Activated CD4-positive, alpha-beta memory T cell treated with anti-CD3 and anti-CD28 coated beads for 36 hours (primary cell): ENCODE measurements at places on chromosomes 12 and 14.

DNA sequence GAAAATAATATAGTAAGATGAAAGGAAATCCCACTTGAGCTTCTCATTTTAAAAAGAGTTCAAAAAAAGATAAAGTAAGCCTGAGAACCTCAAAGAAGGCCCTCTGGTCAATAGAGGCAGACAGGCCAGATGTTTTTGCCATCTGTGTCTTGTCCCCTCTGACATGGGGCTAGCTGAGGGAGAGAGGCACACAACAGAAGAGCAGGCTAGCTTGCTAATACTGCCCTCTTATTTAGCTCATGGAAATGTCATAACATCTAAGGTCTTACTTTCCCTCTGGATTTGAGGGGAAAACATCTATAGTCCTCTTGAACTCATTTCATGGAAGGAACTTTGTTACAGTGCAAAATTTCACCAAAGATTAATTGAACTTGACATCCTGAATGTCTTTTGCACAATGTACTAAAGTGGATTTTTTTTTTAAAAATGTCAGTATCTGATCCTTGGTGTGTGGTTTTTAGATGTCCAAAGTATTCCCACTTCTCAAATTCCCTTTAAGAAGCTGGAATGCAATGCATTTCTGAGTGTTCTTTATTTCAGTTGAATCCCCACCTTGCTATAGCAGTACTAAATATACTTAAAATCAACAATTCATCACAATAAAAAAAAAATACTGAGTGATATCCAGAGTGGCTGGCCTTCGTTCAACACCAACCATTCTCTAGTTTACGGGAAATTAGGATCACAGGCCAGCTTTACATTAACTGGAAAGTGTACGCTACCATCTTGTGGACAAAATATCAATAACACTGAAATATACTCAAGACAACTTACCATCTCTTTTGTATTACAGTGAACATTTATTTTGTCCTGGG, 176.7 kb downstream of the PAH start:
- DNase-seq, result no peak

GRCh38 chr12:15227004-15227679, 5.9 kb upstream of the RERG start:
- peak; percentile 43 for DNase-seq

DNA sequence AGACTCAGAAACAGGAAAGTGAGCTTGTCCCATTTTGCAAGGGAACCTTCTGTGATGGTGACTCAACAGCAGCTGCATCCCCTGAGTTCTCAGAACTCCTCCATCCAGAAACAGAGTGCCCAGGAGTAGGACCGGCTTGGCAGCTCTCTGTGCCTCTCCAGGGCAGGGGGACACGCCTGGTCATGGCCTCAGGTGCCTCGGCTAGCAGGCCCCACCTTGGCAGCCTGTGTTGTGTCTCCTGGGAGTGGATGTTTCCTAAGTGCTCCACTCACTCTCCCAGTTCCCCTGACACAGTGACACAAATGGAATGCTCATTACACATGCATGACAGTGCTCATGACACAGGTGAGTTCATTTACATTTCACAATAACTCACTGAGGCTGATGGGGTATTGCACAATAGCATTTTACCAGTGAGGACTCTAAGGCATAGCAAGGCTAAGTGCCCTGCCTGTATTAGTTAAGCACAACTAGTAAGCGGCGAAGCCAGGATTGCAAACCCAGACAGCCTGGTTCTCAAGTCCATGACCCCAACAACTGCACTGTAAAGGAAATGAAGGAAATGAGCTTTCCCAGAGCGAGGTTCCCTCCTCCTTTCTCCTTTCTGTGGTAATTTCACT, 47.4 kb downstream of the CALM1 start:
- DNase-seq, result no peak

GRCh38 chr12:26116829-26117715, 7.8 kb downstream of the BHLHE41 start:
- DNase-seq, result no peak

- peak; percentile 87 for DNase-seq
These were observed 261 bp upstream of the RNU7-1 start for GRCh38 chr12:6943389-6943721.

DNA sequence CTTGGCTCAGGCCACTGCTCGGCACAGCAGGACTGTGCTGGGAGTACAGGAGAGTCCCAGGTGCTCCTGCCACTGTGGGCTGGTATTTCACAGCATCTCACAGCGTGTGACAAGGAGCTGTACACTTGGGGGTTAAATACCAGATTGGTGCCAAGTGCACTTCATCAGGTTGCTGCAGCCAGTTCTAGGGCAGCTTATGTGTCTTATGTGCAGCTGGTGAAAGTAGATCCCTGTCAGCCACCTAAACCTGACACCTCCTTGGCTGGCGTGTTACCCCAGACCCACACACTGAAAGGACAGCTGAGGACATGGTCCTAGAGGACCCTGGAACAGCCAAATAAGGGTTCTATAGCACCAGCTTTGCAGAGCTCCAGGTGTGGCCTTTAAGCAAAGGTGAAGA, 18.9 kb downstream of the PLEKHH1 start:
- no peak for DNase-seq

DNA sequence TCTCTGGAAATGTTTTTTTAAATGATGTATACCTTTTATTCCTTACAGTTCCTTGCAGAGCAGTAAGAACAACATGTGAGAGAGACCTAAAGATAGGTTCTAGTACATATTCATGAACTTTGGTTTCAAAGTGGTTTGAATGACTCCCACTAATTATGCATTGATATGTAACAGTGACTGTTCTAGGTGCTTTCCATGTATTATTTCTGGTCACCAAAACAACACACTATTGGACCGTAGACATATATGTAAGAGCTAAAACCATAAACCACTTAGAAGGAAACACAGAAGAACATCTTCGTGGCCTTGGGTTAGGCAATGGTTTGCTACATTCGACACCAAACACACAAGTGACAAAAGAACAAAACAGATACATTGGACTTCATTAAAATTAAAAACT, 37.9 kb downstream of the SOX5 start:
- no peak for DNase-seq

DNA sequence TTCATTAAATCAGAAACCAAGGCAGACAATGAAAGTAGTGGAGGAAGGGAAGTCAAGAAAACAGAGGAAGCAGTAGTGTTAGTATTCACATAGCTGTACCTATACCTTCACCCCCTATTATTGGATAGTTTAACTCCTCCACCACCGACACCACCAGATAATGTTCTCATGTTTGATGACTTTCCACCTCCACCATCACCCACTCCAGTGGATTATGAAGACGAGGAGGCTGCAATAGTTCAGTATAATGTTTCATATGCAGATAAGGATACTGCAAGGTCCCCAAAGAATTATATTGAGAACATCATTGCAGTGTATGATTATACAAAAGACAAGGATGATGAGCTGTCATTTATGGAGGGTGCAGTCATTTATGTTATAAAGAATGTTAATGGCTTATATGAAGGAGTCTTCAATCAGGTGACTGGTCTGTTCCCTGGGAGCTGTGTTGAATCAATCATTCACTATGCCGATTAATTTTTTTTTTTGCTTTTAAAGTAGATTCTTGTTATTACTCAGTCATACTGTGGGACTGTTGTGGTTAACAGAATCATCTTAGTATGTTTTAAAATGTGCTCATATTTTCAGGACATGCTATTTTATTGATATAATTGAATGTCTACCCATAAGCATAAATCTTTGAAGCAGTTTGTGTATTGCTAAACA, 32.2 kb upstream of the KTN1 start:
- no peak for DNase-seq

DNA sequence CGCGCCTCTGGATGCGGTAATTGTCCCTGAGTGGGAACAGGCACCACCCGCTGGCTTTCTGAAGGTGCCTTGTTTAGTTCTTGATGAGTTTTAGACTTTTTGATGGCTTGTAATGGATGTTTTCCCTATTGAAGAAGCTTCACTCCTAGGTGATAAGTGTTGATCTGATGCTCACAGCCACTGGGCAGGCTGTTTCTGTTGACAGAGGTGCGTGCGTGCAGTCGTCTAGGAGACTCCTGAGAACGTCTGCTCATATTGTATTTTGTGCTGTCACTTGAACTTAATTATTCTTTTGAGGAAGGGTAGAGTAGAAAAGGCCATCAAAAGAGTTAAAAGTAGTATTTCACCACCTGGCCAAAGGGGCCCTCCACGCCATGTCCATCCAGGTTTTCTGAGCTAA, 70.5 kb downstream of the EP400 start:
- no peak for DNase-seq

- no peak for DNase-seq
These were observed 504 bp downstream of the WNT5B start for GRCh38 chr12:1629338-1630132.

DNA sequence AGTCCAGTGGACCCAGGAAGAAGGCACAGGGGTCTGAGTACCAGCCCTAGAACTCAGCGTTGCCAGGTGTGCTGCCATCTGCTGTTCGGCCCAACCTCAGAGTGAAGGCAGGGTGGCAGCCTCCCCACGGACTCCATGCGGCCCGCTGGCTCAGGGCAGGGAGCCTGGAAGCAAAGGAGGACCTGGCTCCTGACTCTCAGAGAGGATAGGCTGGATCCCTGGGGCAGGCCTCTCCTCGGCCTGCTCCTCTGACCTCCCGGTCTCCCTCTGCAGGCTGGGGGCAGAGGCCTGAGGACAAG, 10.1 kb downstream of the MCRS1 start:
- DNase-seq, result no peak

GRCh38 chr12:66678338-66679275, at the start of gene GRIP1:
GRIP1 (minus strand) TSS chr12:66679076; CDS start chr12:66678904, 172 bp downstream.
- DNase-seq, result no peak

DNA sequence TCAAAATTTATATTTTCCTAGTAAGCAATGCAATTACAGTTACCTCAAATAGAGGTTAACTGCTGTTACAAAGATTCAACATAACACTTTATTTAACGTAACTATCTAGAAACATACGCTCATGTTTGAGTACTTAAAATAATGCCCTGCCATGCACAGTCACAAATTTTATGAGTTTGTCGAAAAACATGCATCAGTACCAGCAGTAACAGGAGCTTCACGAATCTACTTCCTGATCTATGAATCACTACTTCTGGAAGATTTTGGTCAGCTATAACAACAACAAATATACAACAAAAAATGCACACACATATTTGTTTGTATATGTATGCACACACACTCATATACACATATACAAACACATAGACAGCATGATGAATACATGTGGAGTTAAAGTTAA, 881.8 kb downstream of the FSCB start:
- DNase-seq, result no peak

GRCh38 chr12:113664224-113664681, 192.6 kb upstream of the LHX5 start:
- DNase-seq, result no peak

DNA sequence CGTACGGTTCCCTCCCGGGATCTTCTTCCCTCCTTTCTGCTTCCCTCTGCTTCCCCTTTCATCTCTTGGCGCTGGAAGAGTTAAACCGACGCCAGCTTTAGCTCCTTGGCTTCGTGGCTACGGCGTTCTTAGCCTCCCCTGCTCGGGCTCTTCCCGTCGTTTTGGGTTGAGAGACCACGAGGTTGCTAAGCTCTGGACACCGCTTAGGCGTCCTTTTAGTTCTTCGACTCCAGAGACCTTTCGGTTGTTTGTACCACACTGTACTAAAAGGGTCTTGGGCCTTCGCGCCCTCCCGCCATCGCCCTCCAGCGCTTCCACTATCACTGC, 545 bp downstream of the CPSF2 start:
- DNase-seq, result peak; percentile 20

DNA sequence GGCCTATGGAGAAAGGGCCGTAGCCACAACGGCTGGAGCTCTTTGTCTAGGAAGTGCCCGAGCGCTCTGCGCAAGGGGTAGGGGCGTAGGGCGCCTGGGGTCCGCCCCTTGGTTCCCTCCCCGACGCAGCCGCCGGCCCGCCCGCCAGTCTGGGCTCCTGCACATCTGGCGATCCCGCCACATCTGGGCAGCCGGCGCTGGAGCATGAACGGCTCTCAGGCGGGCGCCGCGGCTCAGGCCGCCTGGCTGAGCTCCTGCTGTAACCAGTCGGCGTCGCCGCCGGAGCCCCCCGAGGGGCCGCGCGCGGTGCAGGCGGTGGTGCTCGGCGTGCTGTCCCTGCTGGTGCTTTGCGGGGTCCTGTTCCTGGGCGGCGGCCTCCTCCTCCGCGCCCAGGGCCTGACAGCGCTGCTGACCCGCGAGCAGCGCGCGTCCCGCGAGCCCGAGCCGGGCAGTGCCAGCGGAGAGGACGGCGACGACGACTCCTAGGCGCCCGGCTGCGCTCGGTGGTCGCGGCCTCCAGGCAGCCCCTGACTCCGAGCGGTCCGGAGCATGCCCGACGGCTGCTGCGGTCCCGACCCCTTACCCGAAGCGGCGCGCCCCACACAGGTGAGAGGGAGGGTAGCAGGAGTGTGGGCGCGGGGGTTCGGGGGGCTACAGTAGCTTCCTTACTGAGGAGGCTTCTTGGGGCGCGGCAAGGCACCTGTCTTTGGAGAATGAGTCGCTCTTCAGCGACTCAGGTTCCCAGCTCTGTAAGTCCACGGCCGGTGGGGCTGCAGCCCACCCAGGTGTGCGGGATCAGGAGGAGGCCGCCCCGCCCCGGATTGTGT, at the start of gene SMIM41:
Gene SMIM41 (plus strand): TSS at position 129 of the 827 bp plus-strand sequence. CDS start 76 bp downstream, at position 205.
- DNase-seq, result no peak

DNA sequence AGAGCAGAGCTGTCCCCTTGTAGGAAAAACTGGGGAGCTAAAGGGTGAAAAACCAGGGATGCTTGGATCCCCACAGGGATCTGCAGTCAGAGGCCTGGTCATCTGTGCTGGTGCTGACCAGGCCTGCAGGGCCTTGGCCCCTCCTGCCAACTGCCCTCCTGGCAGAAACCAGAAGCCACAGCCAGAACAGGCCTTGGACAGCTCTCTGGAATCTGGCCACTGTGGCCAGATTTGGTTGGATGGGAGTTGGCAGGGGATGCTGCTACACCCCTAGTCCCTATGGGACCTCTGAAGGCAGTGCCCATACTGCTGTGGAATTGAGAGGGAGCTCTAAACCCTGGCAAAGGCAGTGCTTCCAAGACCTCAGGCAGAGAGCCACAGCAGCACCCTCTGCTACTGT, 9.2 kb upstream of the GPX2 start:
- DNase-seq, result no peak

DNA sequence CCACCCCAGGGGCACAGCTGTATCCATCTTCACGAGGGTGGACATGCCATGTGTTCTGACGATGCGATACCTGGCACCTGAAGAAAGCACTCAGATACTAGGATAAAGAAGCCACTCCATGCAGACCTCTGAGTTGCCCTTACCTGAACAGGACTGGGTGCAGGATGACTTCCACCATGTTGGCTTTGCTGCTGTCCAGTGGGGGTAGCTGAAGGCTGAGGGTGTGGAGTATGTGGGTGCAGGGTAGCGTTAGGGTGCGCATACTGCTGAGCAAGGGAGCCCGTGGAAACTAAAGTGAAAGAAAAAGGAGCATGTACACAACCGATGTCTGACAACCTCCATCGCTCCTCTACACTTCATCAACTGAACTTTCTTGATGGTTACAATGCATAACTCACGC, 51.3 kb downstream of the SH2B3 start:
- no peak for DNase-seq
